ENCODE measurements at places on chromosomes 16 and 17. TPM values are rescaled to one million over a fixed set of nuclear protein-coding genes. Genes with fewer than 3 reads are reported as not detected.

The BCAR1 gene
- total RNA-seq: 61.7 TPM

The OR3A2 gene
- total RNA-seq: not detected

The SPATA32 gene
- total RNA-seq: not detected

The CDH5 gene
- 144 TPM for total RNA-seq

The PPY gene
- not detected for total RNA-seq

The RAI1 gene
- total RNA-seq: 38.1 TPM

The SHPK gene
- total RNA-seq: 10.4 TPM

The NGFR gene
- total RNA-seq: 0.78 TPM

The AIPL1 gene
- not detected for total RNA-seq

The CSH1 gene
- total RNA-seq: not detected

The ASGR1 gene
- total RNA-seq: 4.3 TPM

The KRT27 gene
- total RNA-seq: 0.55 TPM

The KRT33A gene
- total RNA-seq: not detected

The CLEC19A gene
- total RNA-seq: 0.17 TPM

The CORO1A gene
- total RNA-seq: 70.0 TPM

The IL34 gene
- 3.3 TPM for total RNA-seq

The GPR142 gene
- total RNA-seq: not detected

The PITPNC1 gene
- 25.4 TPM for total RNA-seq

The RECQL5 gene
- 43.1 TPM for total RNA-seq

The CDRT15 gene
- total RNA-seq: not detected

The NDUFAB1 gene
- total RNA-seq: 49.2 TPM

The ZG16 gene
- not detected for total RNA-seq

The NPIPA5 gene
- 12.0 TPM for total RNA-seq

The KRTAP4-3 gene
- total RNA-seq: not detected

The SKAP1 gene
- total RNA-seq: 5.1 TPM

The ENPP7 gene
- total RNA-seq: not detected

The TSPAN10 gene
- total RNA-seq: 1.1 TPM

The NPW gene
- not detected for total RNA-seq

The SDR42E1 gene
- total RNA-seq: 6.5 TPM

The ADORA2B gene
- 7.1 TPM for total RNA-seq

The ACSM2B gene
- not detected for total RNA-seq

The TBC1D3C gene
- not detected for total RNA-seq

The KIF18B gene
- 0.32 TPM for total RNA-seq

The PMP22 gene
- 157 TPM for total RNA-seq

The CACNG1 gene
- total RNA-seq: not detected

The SGCA gene
- total RNA-seq: 27.8 TPM

The SLC47A1 gene
- total RNA-seq: 13.4 TPM

Data from upper lobe of right lung (tissue), 1 donor.